ENCODE measurements at places on chromosomes 1 and 21. TPM values are rescaled to one million over a fixed set of nuclear protein-coding genes. Genes with fewer than 3 reads are reported as not detected.

VPS45 gene
- 51.3 TPM for total RNA-seq

AADACL4 gene
- total RNA-seq = 0.43 TPM

TESK2 gene
- 0.75 TPM for total RNA-seq

GRCh38 chr1:184485751-184486723 is 99.2 kb downstream of the C1orf21 start:
- no peak for DNase-seq

DNA sequence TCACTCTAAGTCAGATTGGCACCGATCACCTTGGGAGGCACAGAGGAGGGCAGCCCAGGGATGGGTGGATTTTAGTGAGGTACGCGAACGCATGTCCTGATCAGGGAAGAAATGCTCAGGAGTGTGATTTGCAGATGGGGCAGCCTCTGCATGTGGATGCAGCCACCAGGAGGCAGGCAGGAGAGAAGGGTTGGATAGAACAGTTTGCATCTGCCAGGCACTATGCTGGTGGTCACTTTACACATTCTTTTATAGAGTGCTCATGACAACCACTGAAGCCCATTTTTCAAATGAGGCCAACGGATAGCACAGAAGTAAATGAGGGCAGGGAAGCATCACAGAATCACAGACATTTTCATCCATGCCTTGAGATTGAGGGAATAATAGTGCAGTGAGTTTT is 5.7 kb downstream of the LAMB3 start:
- DNase-seq = no peak

DNA sequence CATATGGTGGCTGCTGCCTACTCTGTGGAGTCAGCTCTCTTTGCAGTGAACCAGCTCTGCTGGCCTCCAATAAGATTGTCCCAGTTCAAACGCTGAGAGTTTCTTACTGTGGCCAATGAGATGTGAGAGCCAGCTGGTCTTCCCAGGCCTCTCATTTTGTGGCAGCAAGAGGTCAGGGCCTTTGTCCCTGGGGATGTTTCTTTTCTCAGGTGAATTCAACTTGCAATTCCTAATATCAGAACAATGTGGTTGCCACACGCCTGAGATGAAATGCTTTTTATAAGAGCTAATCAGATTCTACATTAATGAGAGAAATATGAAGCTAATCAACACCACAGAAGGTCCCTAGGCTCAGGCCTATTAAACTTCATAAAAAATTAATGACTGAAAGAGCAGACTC is 660.1 kb upstream of the CAMK1G start:
- no peak for DNase-seq

- no peak for DNase-seq
These were observed 101.4 kb upstream of the TSPAN2 start for GRCh38 chr1:115190540-115191170.

Data from A673 (cell line).